ENCODE measurements at places on chromosomes 3 and 15.

GRCh38 chr3:191087391-191087790 is 111.7 kb upstream of the OSTN start:
- no peak for DNase-seq

DNA sequence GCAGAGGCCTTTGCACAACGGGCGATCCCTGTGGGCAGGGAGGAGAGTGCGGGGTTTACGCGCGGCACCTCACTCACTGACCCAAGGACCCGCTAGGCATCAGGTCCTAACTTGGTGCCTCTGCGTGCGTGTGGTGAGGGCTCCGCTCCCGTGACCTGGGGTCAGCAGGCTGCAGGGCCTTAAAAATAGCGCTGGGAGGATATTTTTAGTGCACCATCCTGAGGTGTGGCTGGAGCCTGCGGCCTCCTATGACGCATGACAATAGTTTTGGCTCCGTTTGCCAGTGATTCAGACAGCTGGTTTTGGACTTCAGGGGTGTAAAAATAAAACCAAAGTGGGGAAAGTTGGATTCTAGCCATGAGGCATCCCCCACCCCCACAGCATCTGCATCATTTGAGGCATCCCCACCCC is 139.0 kb downstream of the FAM43A start:
- no peak for DNase-seq

- no peak for DNase-seq
These were observed 56.6 kb downstream of the MESD start for GRCh38 chr15:80932989-80933388.

DNA sequence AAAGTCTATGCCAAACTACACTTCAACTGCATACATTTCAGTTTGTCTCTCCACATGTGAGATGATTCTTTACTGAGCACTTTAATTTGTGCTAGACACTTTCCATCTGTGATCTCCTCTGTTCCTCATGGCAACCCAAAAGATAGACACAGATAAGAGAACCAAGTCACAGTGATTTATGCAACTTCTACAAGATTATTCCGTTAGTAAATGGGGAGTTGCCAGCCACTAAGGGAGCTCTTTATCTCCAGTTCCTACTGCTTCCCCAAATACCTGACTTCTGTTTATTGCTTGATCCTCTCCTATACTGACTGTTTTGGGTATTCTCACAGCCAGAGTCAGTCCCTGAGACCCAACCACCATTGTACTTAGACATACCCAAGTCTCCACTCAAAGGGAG is 24.1 kb upstream of the AKAP13 start:
- no peak for DNase-seq

- DNase-seq, result no peak
These were observed at the start of gene XXYLT1 for GRCh38 chr3:195270817-195271409. XXYLT1 (minus strand) TSS chr3:195271159; CDS start chr3:195271058, 101 bp downstream.

GRCh38 chr3:23648996-23649395 is 156.8 kb upstream of the UBE2E1 start:
- no peak for DNase-seq

DNA sequence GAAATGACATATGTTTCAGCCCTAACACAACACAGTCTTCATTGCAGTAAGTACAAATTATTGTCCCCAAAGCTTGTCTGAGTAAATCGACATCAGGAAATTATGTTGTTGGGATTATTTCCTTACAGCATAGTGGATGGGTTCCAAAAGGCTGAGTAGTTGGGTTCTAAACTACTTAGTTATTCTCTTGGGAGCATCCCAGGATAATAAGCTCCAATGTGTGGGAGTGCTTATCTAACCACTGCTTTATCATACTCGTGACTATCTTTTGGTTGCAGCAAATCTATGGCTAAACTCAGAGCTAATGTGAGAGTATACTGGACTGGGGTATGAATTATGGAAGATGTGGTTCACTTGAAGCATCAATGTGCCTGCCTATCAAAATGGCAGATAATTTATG is 128.5 kb downstream of the RBMS3 start:
- no peak for DNase-seq

- no peak for DNase-seq
These were observed 93.5 kb downstream of the WDR72 start for GRCh38 chr15:53665930-53666329.

DNA sequence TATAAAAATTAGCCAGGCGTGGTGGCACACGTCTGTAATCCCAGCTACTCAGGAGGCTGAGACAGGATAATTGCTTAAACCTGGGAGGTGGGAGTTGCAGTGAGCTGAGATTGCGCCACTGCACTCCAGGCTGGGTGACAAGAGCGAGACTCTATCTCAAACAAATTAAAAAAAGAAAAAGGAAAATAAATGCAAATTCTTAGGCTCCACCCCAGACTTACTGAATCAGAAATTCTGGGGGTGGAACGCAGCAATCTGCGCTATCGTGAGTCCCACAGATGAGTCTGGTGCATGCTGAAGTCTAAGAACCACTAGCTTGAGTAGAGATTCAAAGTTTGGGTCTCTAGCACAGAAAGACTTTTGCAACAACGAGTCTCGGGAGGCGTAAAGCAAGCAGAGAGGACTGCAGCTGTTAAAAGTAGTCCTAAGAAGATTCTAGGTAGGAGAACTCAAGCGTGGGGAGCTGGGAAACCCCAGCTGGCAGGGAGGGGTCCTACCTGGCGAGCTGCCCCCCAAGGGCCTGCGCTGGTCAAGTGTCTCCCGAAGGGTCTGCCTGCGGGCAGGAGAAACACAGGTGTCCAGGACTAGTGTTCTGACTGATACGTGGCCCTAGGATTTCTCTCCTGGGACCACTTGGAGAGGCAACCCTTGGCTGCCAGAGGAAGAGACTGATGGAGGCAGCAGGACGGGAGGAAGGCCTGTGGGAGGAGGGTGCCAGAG is 21.9 kb downstream of the CEP19 start:
- no peak for DNase-seq

- DNase-seq, result no peak
These were observed 33.6 kb downstream of the MCTP2 start for GRCh38 chr15:94265009-94265408.

- no peak for DNase-seq
These were observed 3.9 kb downstream of the ZIC1 start for GRCh38 chr3:147412917-147413685.

- DNase-seq, result no peak
These were observed 25.8 kb upstream of the MTHFS start for GRCh38 chr15:79922512-79923078.

DNA sequence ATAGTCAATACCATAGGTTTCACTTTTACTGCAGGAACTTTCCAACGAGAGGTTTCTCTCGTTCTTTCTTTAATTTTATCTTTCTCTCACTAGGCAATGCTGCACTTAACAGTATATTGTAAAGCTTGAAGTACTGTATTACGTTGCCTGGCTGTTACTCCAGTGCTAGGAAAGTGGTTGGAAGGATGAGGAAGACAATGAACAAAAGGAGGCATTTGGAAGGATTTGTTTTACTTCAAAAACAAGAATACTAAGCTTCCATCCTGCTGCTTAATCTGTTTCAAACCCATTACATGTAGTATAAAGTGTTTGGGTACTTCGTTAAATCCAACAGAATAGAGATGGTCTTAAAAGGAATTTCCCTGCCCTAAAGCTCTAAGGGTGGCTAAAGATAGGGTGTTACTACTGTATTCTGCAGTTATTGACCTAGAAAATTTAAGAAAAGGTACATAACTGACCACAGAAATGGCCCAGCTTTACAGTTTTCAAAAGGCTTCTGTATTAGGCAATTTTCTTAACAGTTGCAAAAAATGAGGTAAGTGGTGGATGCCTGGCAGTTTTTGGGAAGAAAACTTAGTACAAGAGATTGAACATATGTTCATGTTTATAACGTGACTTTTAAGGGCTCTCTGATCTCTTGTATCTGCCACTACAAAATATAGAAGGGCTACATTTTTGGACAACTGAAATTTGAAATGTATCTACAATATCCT is 785 bp upstream of the IFT57 start:
- DNase-seq, result no peak

GRCh38 chr3:29463304-29463703 is 182.4 kb downstream of the RBMS3 start:
- DNase-seq, result no peak

DNA sequence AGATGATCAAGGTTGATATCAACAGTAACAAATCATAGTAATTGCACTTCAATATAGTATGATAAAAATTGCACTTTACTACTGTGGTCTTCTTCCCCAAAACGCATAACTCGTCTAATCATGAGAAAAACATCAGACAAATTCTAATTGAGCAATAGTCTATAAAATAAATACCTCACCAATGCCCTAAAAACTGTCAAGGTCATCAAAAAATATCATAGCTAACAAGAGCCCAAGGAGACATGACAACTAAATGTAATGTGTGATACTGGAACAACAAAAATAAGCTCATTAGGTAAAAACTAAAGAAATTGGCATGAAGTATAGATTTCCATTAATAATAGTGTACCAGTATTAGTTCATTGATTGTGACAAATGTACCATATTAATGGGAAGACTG is 85.6 kb upstream of the LRRC3B start:
- DNase-seq, result no peak

- no peak for DNase-seq
These were observed 5.0 kb downstream of the GATA2 start for GRCh38 chr3:128487813-128488635.

- DNase-seq, result no peak
These were observed 148.8 kb downstream of the TPRA1 start for GRCh38 chr3:127441764-127442163.

- no peak for DNase-seq
These were observed 69.0 kb upstream of the FNDC3B start for GRCh38 chr3:171970301-171970788.
